ENCODE measurements at places on chromosomes 2 and 18.

GRCh38 chr2:148022882-148023281 is 2.0 kb downstream of the MBD5 start:
- no peak for DNase-seq

DNA sequence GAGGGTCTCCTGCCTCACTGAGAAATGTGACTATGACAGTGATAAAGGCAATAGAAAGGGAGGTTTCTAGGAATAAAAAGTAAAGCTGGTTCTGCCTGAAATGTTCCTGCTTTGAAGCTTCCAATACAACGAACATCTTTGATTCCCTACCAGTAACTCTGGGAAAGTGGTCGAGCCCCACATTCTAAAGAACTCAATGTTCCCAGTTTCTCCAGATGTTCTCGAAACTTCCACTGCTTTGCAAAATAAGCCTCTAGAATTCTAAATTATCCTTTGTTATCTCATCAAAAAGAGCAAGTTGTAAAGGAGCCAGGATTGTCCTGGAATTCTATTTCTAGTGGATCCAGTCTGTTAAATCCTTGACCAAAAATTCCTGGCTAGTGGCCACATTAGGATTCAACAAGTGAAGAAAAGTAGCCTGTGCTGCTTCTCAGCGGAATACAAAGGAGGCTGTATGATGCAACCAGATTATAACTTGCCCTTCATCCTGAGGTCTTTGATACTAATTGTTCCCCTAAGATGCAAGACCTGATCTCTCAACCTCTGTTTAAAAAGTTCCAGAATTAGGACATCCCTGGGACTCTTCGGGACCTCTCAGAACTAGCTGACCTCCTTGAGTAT is 8.4 kb downstream of the SCN7A start:
- DNase-seq: no peak

GRCh38 chr18:27616324-27616723 is 431.2 kb upstream of the CHST9 start:
- no peak for DNase-seq

- no peak for DNase-seq
Measured at GRCh38 chr18:2244641-2245040, 326.7 kb downstream of the METTL4 start.

GRCh38 chr2:7071154-7071553 is 153.9 kb downstream of the RNF144A start:
- DNase-seq: no peak

- DNase-seq: no peak
Measured at GRCh38 chr2:85032621-85033020, 61.7 kb downstream of the KCMF1 start.

All from NCI-H2081 treated with DMSO at 0.1 percent for 48 hours (cell line).